ENCODE measurements at places on chromosomes 6 and 20.

- no peak for DNase-seq
Measured at GRCh38 chr6:150685860-150686259, 86.2 kb downstream of the PLEKHG1 start.

DNA sequence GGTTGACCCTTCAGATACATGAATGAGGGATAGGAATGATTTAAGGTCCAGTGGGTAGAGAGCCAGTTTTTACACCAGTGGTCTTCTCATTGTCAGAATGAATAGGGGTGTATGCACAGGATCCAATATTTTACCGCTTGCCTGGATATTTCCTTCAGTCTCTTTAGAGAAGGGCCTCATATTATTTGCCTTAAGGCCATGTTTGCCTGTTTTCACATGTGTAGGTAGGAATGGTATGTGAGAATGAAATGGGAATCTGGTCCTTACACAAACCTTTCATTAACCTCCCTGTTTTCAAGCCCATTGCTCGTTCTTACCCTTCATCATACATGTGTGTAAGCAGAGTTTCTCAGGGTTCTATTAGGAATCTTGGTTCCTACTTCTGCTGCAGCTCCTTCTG is 62.4 kb downstream of the LIN28B start:
- no peak for DNase-seq

- no peak for DNase-seq
Measured at GRCh38 chr6:149157126-149157525, 160.4 kb upstream of the TAB2 start.

DNA sequence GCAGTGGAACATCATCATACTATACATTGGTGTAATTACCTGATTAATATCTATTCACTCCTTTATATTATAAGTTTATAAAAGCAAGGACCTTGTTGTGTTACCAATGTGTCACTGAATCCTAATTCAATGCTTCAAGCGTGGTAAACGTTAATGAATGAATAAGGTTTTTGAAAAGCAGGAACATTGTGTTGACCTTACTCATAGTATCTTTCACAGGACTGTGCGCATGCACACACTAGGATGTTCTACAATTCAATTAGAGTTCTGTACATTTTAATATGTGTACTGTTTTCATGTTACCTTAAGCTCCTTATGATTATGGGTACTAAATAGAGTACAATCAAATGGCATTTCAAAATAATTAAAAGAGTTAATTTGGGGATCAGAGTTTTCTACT is 578.5 kb downstream of the BMP2 start:
- no peak for DNase-seq

Measured in activated CD8-positive, alpha-beta memory T cell treated with anti-CD3 and anti-CD28 coated beads for 4 hours (primary cell).